ENCODE measurements at places on chromosomes 5 and 9.

DNA sequence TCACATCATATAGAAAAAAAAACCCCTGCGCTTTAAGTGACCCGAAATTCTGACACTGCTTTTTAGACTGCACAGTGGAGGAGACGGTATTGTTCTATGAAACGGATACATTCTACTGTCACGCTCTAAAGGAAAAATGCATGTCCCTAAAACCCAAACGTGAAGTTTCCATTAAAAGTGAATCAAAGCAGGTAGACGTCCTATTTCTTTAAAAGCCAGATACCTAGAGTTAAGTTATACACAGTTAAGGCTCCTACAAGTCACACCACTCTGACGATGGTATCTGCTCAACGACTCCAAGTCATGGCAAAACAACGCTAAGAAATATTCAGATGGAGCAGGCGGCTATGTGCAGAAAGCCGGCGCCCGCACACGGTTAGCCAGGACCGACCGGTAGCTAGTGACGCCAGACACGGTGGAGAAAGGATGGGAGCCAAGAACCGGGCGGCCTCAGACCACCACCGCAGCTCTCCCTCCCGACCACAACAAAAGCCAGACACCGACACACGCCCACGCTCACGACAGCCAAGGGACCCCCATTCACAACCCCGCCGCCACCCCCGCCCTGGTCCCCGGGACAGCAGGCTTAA, 734 bp downstream of the SKP1 start:
- H3K27me3 ChIP-seq = no peaks in the 10 kb centered on the region
- no peaks in the 10 kb centered on the region for H3K36me3 ChIP-seq
- H3K4me3 ChIP-seq = peak overlapping the region; percentile 99

- no peak overlapping the region for H3K4me3 ChIP-seq
- peaks cover 24% of the 10 kb centered on the region for H3K4me1 ChIP-seq
Measured at GRCh38 chr9:37937366-37937765, 33.4 kb upstream of the SLC25A51 start.

- no peak overlapping the region for H3K4me3 ChIP-seq
- DNase-seq = no peak
Measured at GRCh38 chr9:114682846-114683245, 854 bp upstream of the TEX48 start.

GRCh38 chr5:54719384-54720283, 202.1 kb downstream of the SNX18 start:
- no peaks in the 10 kb centered on the region for H3K36me3 ChIP-seq
- H3K4me1 ChIP-seq = peaks cover 17% of the 10 kb centered on the region

GRCh38 chr9:87570000-87570908, 72.6 kb downstream of the DAPK1 start:
- H3K36me3 ChIP-seq = no peaks in the 10 kb centered on the region
- H3K27ac ChIP-seq = no peak overlapping the region
- no peaks in the 10 kb centered on the region for H3K27me3 ChIP-seq
- H3K4me3 ChIP-seq = no peak overlapping the region
- DNase-seq = no peak
- peaks cover 20% of the 10 kb centered on the region for H3K4me1 ChIP-seq

- H3K4me1 ChIP-seq = peaks cover 8% of the 10 kb centered on the region
- H3K27ac ChIP-seq = no peak overlapping the region
- DNase-seq = no peak
- no peak overlapping the region for H3K4me3 ChIP-seq
- H3K36me3 ChIP-seq = peaks cover 81% of the 10 kb centered on the region
Measured at GRCh38 chr5:150036513-150036912, 36.0 kb downstream of the HMGXB3 start.
